ENCODE measurements at places on chromosomes 13 and 19. TPM values are rescaled to one million over a fixed set of nuclear protein-coding genes. Genes with fewer than 3 reads are reported as not detected.

- no peak for DNase-seq
These were observed 350.2 kb downstream of the IRS2 start for GRCh38 chr13:109436055-109436622.

DNA sequence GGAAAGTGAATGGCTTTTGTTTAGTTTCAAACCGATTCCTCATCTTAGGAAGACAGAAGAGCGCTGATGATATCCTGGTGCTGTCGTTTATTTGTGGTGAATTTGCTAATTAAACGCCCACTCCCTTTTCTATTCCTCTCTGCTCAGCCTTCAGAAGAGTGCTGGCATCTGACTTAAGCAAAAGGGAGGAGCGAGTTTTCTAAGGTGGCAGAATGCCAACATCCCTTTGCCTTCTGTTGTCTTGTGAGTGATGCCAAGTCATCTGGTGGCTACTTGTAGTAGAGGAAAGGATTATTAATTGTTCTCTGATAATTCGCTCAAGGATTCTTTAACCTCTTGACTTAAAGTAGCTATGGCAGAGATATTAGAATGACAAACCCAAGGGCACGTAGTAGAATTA lies 68.1 kb downstream of the ERCC5 start:
- no peak for DNase-seq

GRCh38 chr13:32165796-32166195 lies 134.2 kb downstream of the FRY start:
- no peak for DNase-seq

DNA sequence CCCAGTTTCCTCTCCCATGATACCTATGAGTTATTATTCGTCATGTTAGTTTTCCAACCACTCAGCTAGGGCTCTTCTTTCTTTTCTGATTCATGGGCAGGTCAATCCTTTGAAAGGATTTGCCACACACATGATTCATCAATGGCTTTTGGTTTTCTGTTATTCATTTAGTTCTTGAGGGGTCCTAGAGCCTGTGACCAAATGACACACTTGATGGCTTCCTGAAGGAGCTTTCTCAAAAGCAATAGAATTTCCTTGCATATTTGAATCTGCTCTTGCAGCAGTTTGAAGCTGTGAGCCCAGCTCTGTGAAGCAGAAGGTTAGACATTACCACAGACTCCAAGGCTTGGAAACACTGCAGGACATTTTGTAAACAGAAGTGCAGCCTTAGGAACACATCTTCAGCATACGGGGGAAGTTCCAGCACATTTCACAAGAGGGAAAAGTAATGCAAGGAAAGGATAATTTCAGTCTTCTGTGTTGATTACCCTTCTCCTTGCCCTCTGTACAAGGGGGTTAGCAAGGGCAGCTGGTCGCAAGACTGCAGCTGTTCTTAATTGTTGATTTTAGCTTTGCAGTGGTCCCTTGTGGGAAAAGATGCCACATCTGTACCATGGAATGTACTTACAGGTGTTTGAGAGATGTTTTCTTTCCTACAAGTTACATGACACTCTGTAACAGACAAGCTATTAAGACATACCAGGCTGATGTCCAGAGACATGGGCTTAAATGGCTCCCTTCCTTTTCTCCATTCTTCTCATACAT lies 338.6 kb downstream of the KCNRG start:
- DNase-seq, result no peak

DNA sequence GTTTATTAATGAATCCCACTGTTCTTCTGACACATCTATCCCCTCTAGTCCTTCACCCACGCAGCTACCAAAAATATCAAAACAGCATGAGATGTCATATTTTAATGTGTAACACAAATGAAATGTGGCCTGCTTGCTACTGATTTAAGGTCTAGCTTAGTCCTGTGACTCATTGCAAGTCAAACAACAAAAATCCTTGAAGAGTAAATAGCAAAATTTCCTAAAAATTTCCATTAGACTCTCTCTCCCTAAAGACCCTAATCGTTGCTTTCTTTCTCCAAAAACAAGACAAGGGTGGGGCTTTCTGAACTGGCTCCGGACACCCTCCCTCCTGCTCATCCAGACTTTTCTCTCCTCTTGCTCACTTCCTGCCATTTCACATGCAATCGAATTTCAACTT lies 99.9 kb upstream of the IPO5 start:
- DNase-seq, result no peak

DNA sequence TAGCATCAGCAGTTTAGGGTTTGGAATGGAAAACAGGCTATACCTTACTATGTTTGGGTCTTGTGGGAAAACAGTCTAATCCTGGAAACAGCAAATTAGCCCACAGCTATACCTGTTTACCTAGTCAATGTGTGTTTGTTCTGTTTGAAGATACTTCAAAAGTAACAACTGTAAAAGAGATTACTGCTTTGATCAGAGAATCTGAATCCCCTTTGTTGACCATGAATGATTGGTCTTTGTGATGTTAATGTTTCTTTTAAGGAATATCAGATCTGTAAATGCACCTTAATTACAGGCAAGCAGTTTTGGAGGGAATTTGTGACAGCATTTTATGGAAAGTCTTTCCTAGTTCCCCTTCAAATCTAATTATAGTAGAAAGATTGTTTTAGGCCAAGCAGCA lies 20.7 kb upstream of the KLF5 start:
- DNase-seq, result no peak

- no peak for DNase-seq
These were observed 18.9 kb upstream of the IPO5 start for GRCh38 chr13:97934590-97934989.

DNA sequence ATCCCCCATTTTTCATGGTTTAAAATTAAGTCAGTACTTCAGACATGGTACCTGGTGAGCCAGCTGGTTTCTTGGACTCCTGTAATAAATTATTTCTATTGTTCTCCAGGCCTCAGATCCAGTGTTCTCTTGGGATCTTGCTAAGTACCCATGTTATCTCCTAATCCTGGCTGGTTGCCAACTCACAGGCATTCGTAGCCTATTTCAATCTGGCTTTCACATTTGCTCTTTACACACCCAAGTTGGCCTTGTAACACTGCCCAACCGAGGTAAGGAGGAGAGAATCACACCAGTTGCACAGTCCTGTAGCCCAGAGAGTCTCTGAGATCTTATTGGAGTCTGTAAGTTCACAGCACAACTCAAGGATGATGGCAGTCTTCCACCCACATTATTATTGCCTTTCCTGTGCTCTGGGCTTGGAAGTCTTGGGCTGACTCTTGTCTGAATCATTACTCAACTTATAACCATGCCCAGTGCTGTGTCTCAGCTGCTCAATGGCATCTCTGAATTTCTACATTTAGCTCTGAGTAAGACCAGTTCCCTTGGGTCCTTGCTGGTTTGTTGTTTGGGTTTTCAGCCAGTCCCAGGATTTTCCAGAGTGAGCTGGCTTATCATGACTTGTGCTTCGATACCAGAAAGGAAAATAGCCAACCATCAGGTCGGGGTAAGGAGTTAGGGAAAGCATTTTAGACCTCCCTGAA lies 76.6 kb upstream of the KLF12 start:
- no peak for DNase-seq

CCDC194 gene
- total RNA-seq, result 4.2 TPM
